ENCODE measurements at places on chromosomes 3 and 15. TPM values are rescaled to one million over a fixed set of nuclear protein-coding genes. Genes with fewer than 3 reads are reported as not detected.

The OR5K2 gene
- not detected for total RNA-seq

The FAM3D gene
- total RNA-seq: 98.6 TPM

The ZKSCAN7 gene
- 6.4 TPM for total RNA-seq

The CTDSPL gene
- total RNA-seq: 176 TPM

The CCR9 gene
- total RNA-seq: 0.23 TPM

The TUSC7 gene
- total RNA-seq: not detected

The SUCNR1 gene
- total RNA-seq: 0.69 TPM

The CPN2 gene
- 0.12 TPM for total RNA-seq

The CASR gene
- total RNA-seq: 54.0 TPM

The AGTR1 gene
- 1.9 TPM for total RNA-seq

The SLC9C1 gene
- total RNA-seq: 0.46 TPM

The FAM107A gene
- 6.4 TPM for total RNA-seq

The SHC4 gene
- total RNA-seq: 3.7 TPM

The CYP1A2 gene
- total RNA-seq: 0.14 TPM

The NR2E3 gene
- 3.0 TPM for total RNA-seq

The CLDN18 gene
- 6.7 TPM for total RNA-seq

The PLCH1 gene
- total RNA-seq: 8.0 TPM

The DAZL gene
- total RNA-seq: not detected

The IL17RE gene
- total RNA-seq: 91.5 TPM

The SPPL2A gene
- total RNA-seq: 94.3 TPM

The FBXW12 gene
- not detected for total RNA-seq

The CMTM8 gene
- 6.0 TPM for total RNA-seq

The TM6SF1 gene
- total RNA-seq: 7.2 TPM

The TMEM158 gene
- total RNA-seq: 14.6 TPM

The BLM gene
- 1.2 TPM for total RNA-seq

The MST1R gene
- 131 TPM for total RNA-seq

The P2RY13 gene
- 4.0 TPM for total RNA-seq

The IL17RC gene
- 33.3 TPM for total RNA-seq

The NRG4 gene
- total RNA-seq: not detected

The TMCO5A gene
- 0.14 TPM for total RNA-seq

The TGM5 gene
- 0.26 TPM for total RNA-seq

The ROPN1 gene
- total RNA-seq: not detected

The TBC1D21 gene
- total RNA-seq: not detected

The KBTBD13 gene
- total RNA-seq: not detected
